CD4-positive, CD25-positive, alpha-beta regulatory T cell (primary cell): ENCODE measurements at places on chromosomes 1 and 21. TPM values are rescaled to one million over a fixed set of nuclear protein-coding genes. Genes with fewer than 3 reads are reported as not detected.
A peak's percentile ranks its signal among the peaks of the same experiment; 100 is the strongest.

DNA sequence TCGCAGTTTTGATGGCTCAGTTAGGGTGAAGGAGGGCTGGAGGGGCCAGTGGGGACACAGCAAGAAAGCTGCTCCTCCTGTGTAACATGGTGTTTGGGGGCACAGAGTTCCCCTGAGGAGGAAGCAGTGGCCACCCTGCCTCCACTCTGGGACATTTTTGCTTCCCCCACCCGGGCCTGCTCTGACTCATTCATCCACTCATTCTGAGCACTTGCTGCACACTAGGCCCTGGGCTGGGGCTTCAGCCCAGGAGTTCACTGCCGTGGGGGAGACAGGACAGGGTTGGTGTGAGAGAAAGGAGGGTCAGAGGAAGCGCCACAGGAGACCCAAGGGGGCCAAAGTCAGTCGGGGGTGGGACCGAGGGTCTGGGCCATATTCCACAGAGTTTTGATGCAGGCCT, 41.4 kb upstream of the ACOT11 start:
- DNase-seq = no peak

RNF186 gene
- total RNA-seq = not detected

DNA sequence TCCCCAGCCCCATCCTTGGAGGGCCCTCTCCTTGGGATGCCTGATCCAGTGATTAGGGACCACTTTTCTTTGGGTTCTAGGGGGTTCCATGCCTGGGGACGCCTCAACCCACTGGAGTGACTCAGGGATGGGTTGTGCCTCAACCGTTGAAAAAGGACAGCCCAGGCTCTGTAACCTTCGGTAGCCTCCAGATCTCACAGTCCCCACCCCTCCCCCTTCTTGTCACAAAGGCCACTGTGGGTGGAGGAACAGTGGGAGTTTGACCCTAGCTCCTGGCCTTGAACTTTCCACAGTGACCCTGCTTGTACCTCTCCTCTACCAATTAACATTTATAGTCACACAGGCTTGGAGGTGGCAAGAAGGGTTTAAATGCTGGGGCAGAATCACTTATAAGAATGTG, 2.6 kb upstream of the RORC start:
- no peak for DNase-seq

DNA sequence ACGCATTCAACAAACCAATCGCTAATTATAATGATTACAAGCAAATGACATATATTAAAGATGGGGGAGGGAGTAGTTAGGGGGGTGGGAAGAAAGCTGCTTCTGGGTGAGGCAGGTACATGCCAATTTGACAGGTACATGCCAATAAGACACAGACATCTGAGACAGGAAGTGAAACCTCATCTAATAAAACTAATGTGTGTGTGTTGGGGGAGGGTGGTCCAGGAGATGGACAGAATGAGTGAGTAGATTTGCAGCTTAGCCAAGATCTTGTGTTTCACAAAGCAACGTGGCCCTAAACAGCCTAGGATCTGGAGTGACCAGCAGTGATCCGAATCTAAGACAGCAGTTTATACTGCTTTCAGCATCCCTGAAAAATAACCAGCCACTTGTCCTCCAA, 10.8 kb downstream of the CFAP45 start:
- peak; percentile 35 for DNase-seq

- DNase-seq = no peak
Observed at GRCh38 chr1:14674030-14674429, 75.5 kb downstream of the KAZN start.

INSRR gene
- 0.07 TPM for total RNA-seq

FMO1 gene
- not detected for total RNA-seq

RIPPLY3 gene
- total RNA-seq = not detected

- no peak for DNase-seq
Observed at GRCh38 chr1:204971517-204972336, 71.3 kb upstream of the CNTN2 start.

DNA sequence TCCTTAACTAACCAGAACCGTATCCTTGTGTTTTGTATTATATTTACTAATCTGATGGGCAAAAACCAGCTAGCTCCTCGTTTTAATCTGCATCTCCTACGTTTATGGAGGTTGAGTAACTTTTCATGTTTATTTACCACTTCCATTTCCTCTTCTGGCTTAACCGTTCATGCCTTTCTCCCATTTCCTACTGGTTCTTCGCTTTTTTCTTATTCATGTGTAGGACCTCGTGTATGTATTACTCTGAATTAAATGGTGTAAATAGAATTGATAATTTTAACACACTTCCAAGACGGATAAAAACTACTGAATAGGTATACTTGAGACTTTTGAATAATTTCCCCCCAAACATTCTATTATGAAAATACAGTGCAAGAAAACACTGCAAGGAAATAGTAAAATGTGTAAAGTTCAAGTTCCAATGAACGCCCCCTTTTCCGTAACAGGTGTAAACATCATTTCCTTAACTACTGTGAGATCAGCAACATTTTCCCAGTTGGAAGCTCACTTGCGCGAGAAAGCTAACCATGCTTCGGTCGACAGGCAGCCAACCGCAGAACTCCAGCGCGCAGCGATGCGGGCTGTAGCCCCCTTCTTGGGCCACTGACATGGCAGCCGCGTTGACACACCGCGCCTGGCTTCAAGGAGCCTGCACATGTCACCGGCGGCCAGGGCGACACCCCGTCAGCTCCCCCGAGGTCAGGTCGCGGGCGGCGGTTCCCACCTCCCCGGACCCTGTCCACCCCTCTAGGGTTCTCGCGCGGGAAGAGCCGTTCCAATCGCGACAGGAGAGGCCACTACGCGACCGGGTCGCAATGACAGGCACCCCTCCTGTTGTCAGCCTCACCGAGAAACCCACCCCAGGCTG, 816 bp downstream of the EDEM3 start:
- peak; percentile 34 for DNase-seq

MMP23B gene
- total RNA-seq = 4.1 TPM

GRCh38 chr21:41536827-41537103, 28.8 kb upstream of the TMPRSS2 start:
- no peak for DNase-seq

ZBTB8A gene
- 0.12 TPM for total RNA-seq

DNA sequence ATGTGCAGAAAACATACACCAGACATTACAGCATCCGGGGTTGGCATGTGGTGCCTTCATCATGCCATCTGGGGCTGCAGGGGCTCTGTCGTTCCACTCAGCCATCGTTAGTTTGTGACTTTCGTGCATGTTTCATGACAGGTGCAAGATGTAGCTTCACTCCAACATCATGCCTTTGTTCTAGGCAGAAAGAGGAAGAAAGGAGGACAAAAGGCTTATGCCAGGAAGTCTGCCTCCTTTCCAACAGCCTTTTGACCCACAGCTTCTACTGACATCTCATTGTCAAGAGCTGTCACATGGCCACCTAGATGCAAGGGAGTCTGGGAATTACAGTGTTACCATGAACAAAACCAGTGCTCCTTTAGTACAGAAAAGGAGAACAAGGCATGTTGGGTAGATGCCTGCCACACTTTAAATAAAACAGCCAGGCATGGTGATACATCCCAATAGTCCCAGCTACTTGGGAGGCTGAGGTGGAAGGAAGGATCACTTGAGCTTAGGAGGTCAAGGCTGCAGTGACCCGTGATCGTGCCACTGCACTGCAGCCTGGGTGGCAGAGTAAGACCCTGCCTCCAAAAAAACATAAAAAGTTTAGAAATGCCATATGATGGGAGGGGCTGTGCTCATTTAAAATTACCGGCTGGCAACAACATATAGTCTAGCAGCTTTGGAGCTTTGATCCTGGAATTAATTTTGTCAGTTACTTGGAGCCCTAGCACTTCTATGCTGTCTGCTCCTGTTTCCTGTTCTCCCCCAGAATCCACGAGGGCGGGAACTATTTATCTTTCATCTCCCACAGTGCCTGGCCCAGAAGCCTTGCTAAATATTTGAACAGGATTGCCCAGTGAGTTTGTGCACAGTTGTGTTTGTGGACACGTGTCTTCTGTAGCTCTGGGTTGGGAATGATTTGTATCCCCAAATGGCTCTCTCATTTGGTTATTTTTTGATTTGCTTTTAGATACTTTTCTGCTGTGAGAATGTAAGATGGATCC, 7.4 kb downstream of the DOP1B start:
- no peak for DNase-seq

- no peak for DNase-seq
Observed at GRCh38 chr1:147527941-147528936, 13.1 kb upstream of the BCL9 start.

SPRR2G gene
- total RNA-seq = not detected

NHLH1 gene
- total RNA-seq = not detected

DNA sequence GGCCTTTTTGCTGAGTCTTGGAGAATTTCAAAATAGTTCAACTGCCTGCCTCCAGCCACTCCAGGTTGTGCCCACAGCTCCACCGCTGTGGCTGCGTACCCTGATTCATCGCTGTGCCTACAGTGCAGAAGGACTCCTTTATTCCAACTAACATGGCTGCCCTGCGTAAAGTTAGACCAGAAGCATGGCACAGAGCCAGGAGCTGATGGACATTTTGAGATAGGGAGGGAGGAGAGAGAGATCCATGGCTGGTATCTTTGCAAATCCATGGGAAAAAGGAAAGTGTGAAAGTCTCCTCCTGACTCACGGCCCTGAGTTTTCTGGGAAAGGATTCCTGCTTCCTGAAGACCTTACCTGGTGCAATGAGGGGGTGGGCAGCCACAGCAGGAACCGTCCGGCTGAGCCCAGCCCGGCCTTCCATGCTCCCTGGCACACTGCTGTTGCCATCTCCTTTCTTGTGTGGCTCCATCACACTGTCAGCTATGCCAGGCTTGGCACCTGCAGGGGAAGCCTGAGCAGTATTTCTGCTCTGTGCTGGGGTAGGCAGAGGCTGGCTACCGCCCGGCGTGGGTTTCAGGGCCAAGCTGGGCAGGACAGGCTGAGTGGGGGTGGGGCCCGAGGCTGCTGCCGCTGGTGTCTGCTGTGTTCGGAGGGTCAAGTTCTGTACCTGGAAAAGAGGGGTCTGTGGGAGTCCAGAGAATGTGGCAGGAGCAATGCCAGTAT, 46.0 kb upstream of the A3GALT2 start:
- no peak for DNase-seq

DNA sequence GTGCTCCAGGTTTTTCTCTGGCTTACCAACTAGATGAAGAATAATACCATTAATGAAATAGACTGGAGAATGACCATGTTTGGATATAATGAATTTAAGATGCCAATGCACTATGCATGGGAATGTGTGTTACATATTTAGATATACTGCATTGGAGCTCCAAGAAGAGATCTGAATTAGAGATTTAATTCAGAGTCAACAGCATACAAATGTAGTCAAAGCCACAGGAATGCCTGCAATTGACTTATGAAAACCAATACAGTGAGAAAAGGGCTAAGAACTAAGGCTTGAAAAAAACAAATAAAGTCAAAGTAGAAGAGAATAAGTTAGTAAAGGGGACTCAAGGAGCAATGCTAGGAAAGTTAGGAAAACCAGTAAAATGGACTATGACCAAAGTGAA, 59.1 kb downstream of the USP24 start:
- no peak for DNase-seq
